Stimulated activated CD8-positive, alpha-beta memory T cell treated with anti-CD3 and anti-CD28 coated beads, Interleukin-15, amount 100 ng/mL, for 4 hours (primary cell): ENCODE measurements at places on chromosomes 6 and 20.
A peak's percentile ranks its signal among the peaks of the same experiment; 100 is the strongest.

DNA sequence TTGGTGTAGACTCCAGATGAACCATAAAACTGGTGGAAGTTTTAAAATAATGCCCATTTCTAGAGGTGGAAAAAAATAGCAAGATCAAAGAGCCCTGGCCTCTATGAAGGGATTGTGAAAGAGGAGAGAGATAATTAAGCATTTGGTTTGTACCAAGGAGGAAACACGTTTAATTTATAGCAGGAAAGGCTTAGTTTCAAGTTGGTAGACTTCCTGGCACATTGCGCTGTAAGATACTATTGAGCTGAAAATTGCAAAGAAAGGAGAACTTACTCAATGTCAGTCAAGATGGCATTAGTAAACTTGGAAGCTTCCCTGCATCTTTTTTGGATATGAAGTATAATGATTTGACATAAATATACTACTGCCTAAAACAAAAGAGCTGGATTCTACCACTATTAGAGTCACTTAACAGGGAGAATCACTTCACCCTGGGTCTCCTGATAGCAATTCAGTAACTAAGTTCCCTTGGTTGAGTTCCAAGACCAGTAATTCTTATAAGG, 24.4 kb downstream of the MARCKS start:
- no peak for DNase-seq

DNA sequence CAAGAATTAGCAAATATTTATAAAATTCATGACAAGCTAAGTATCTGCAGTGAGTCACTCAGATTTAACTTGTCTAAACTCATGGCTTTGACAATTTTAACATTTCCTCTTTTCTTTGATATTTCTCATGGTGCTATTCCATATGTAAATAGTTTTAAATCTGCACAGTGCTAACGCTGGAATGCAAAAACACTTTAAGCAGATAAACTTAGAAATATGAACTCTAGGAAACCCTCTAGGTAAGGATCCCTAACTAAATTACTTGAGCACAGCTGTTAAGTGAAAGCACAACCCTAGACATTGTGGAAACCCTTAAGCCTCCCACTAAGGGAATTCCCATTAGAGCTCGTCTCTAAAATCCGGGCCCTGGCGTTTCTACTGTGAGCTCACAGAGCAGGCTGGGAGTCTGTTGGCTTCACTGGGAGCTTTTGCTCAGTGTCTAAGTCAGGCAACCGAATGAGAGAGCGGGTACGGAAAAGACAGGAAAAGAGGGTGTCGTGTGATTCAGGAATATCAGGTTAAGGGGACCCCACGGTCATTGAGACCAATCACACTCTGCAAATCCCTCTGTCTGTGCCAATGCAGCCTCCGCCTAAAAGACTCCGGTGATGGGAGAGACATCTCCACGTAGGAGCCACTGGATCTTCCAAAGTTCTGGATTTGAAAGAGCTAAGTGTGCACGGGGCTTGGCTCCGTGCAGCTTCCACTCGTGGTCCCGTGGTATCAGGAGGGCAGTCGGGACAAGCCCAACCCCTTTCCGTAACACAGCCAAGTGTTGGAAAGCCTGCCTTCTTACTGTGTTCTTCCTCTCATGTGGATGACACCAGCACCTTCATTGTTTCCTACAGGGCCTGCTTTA, 112.3 kb upstream of the RPS6KA2 start:
- DNase-seq: no peak

DNA sequence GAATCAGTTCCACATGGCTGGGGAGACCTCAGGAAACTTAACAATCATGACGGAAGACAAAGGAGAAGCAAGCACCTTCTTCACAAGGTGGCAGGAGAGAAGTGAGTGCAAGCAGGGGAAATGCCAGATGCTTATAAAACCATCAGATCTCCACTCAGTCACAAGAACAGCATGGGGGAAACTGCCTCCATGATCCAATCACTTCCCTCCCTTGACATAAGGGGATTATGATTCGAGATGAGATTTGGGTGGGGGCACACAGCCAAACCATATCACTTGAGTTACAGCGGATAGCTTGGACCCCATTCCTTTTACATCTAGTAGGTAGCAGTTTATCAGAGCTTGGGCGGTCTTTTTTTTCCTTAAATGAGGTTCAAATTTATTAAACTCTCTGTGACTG, 19.1 kb downstream of the AFDN start:
- DNase-seq: no peak

DNA sequence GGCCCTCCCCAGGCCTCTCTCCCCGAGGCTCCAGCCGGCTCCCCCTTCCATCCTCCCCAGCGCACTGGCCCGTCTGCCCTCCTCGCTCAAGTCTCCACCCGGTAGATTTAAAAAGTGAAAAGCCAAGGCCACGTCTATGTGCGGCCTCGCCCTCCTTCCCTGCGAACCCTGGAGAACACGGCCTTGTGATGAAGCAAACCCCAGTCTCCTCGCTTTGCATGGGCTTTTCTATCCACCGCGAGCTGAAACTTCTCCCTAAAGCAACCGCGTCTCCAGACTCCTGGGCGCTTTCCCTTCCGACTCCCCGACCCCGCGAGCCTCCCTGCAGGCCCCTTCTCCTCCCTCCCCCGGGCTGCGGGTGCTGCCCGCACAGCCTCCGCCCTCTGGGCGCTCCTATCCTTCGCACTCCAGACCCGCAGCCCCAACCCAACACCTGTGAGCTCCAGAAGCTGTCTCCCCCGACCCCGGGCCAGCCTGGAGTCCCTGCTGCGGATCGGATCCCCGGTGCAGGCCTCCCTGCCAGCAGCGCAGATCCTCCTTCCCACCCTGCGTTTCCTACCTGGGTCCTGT, 265.2 kb upstream of the QKI start:
- no peak for DNase-seq

DNA sequence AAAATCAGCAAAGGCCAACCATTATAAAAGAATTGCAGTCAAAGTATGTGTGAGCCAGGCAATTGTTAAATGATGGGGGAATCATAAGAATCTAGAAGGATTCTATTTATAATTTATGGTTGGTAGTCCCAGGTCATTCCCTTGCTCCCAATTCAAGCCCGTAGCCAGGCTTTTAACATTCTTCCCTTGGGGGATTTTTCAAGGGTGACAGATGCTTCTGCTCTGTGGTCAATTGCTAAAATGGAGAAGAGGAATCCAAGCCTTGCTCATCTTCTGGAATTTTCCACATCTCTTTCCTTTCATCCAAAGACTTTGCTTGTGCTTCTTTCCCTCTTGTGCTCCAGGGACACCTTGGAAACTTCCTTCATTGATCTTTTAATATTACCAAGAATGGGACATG, 18.0 kb upstream of the BCAS1 start:
- DNase-seq: no peak

DNA sequence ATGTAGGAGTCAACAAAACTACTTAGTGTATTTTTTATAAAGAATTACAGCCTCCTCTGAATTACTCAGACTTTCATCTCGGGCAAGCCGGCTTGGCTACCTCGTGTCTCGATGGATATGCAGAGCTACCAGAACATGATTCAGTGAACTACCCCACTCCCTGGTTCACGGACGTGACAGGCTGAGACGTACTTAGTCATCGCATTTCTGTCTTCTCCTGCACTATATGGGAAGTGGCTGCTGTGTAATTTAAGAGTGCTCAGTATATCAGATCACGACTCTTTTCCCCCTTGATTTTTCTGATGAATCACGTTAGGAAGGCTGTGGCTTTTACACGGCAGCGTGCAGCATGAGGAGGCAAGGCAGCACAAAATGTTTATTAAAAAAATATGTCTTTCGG, 302.7 kb upstream of the ZFP64 start:
- DNase-seq: peak; percentile 16
